ENCODE measurements at places on chromosomes 2 and 18. TPM values are rescaled to one million over a fixed set of nuclear protein-coding genes. Genes with fewer than 3 reads are reported as not detected.

The ATIC gene
- 152 TPM for total RNA-seq

- DNase-seq, result no peak
Observed at GRCh38 chr18:56748698-56749268, 97.6 kb downstream of the WDR7 start.

The NT5C1B gene
- total RNA-seq, result not detected

DNA sequence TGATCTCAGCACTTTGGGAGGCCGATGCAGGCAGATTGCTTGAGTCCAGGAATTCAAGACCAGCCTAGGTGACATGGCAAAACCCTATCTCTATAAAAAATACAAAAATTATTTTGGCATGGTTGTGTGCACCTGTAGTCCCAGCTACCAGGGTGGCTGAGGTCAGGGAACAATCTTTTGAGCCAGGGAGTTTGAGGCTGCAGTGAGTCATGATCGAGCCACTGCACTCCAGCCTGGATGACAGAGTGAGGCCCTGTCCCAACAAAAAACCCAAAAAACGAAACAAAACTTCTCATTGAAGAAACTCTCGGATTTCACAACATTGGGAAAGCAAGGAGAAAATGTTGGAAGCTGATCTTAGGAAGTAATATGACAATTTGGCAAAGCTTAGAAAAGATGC is 317.3 kb upstream of the MGAT5 start:
- DNase-seq, result no peak

The UGGT1 gene
- total RNA-seq, result 43.8 TPM

The REG1B gene
- not detected for total RNA-seq

GRCh38 chr2:241818229-241818942 is 9.4 kb downstream of the NEU4 start:
- DNase-seq, result no peak

The CCDC74B gene
- total RNA-seq, result 15.4 TPM

The FHOD3 gene
- 3.8 TPM for total RNA-seq

GRCh38 chr2:224042191-224042696 is 3.2 kb upstream of the SERPINE2 start:
- no peak for DNase-seq

The TBR1 gene
- not detected for total RNA-seq
